ENCODE measurements at places on chromosomes 6 and 20. TPM values are rescaled to one million over a fixed set of nuclear protein-coding genes. Genes with fewer than 3 reads are reported as not detected.

Gene DPPA5
- 0.68 TPM for polyA plus RNA-seq

Gene SMPDL3A
- polyA plus RNA-seq = 14.1 TPM

Gene PGC
- not detected for polyA plus RNA-seq

Gene ERVFRD-1
- polyA plus RNA-seq = not detected

Gene PRSS35
- 6.8 TPM for polyA plus RNA-seq

Gene ELOVL4
- 1.6 TPM for polyA plus RNA-seq

Gene ZBTB46
- polyA plus RNA-seq = 4.1 TPM

Gene TMEM239
- polyA plus RNA-seq = not detected

Gene SEMG1
- polyA plus RNA-seq = not detected

Gene CBLN4
- polyA plus RNA-seq = 0.77 TPM

Data from ovary (tissue), 10 donors.